COR-L47 (cell line): ENCODE measurements at places on chromosomes 2 and 18.

- no peak for DNase-seq
Observed at GRCh38 chr2:132383956-132384355, 32.6 kb upstream of the GPR39 start.

DNA sequence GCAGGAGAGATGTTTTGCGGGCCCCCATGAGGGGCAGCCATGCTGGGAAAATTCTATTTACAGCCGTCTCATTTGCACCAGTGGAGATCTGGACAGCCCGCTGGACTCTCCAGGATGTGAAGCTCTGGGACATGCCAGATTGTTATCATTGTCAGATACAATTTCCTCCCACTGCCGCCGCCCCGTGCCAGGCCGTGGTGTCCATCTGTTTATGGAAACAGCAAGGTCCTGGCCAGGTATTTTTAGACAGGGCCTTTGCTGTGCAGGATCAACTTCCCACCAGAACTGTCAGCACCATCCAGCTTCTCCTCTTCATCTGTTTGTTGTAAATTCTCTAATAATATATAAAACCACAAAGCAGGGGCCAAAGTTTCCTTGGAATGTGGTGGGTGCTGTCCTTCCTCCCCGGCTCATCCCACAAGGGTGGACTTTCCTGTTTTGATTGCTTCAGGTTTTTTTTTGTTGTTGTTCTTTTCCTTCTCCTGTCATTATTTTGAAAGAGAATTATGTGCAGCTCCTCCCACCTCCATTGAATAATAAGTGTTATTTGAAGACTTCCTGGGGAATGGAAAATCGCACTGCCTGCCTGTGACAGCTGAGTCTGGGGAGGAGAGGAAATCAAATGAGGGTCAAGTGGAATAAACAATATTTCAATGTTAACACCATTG lies 398.1 kb downstream of the TNS1 start:
- DNase-seq: no peak

DNA sequence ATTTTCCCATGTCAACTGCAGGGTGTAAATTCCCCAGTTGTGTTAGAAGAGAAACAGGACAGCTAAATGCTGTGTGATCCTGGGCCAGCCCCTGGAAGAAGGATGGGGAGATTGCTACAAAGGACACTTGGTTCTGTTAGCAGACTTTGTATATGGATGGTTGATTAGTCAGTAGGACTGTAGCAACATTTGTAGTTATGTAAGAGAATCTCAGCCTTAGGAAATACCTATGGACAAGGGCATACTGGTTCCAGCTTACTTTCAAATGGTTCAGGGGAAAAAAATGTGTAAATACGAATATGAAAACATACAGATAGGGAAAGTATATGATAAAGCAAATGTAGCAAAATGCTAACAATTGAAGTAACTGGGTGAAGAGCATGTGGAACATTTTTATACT lies 47.6 kb downstream of the GNAL start:
- DNase-seq: no peak

DNA sequence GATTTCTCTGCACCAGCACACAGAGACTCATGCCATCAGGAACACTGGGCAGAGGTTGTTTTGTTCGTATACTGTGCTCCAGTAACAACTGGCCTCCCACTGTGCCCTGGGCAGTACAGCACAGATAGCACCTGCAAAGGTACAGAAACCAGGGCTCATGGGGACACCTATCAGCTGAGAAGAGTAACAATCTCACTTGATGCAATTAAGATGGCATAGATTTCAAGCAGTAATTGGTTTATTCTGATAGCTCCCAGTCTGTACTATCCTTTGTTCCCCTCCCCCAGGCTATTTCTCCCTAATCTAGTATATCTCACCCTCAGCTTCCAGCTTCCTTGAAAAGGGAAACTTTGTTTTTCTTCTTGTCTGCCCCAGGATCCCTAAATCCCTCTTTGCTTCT lies 343.9 kb upstream of the MMADHC start:
- peak; percentile 43 for DNase-seq

- DNase-seq: no peak
Observed at GRCh38 chr2:10493075-10493633, 45.0 kb upstream of the ODC1 start.

DNA sequence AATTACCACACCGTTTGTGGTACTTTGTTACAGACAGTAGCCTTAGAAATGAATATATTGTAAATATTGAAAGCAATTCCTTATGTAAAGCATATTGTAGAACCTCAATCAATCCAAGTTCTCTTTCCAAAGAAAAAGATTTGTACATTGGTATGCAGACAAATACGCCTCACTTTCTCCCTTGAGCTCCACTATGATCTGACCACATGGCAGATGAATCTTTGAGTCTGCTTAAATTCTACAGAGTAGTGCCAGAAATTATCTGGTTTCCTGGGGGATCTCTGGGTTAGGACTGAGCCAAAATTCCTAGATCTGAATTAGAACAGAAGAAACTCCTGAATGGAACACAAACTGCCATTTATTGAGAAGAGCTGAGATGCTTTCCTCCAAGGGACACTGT lies 99.0 kb downstream of the CPO start:
- DNase-seq: no peak

GRCh38 chr18:75799449-75800330 lies 372.2 kb upstream of the SMIM21 start:
- no peak for DNase-seq

DNA sequence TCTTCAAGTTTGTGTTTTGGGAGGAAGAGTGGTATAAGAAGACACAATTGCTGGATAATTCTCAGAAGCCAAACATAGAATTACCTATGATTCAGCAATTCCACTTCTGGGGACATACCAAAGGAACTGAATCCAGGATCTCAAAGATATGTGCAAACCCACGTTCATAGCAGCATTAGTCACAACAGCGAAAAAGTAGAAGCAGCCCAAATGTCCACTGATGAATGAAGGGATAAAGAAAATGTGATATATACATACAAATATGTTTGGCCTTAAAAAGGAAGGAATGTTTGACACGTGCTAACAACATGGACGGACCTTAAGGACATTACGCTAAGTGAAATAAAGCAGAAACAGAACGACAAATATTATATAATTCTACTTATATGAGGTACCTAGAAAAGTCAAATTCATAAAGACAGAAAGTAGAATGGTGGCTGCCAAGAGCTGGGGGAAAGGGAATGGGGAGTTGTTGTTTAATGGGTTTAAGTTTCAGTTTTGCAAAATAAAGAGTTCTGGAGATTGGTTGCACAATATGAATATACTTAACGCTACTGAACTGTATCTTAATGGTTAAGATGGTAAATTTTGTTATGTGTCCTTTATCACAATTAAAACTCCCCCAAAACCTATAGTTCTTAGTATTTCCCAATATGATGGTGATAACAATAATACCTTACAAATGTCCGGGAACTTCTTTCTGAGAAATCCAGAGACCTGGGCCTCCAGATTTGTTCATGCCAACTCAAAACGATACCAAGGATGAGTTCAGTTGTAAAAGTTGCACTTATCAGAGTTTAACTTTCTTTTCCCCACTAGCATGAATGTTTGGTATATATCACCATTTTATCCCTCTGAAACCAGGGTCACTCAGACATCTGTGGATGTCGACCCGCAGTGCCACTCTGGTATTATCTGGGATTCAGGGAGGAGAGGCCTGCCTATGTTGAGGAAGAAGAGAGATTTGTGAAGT lies 33.7 kb upstream of the WIPF1 start:
- DNase-seq: no peak

GRCh38 chr2:233006648-233007047 lies 6.4 kb downstream of the NGEF start:
- DNase-seq: no peak
